ENCODE measurements at places on chromosomes 6 and 20.

DNA sequence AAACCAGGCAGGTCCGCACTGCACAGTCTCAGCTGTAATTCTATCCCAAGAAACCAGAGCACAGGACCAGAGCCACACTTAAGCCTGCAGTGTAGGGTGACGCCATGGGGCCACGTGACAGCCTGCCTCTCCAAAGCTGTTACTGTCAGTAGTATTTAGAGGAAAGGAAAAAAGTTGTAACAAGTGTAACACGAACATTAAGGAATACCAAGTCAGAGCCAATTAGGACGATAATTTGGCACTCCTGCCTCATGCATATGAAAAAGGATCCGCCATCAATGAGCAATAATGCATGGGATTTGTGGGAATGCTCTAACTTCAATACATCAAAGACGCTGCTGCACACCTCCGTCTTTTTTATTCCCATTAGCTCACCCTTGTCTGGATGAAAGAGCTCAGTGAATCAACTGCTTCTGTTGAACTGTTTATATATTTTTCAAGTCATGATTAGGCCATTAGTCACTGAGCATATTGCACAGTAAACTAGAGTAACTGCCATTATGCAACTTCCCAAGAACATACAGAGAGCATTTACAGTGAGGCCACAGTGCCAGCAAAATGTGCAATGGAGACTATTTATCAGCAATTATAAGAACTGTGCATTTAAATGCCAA lies 79.9 kb downstream of the ATXN1 start:
- DNase-seq, result no peak

DNA sequence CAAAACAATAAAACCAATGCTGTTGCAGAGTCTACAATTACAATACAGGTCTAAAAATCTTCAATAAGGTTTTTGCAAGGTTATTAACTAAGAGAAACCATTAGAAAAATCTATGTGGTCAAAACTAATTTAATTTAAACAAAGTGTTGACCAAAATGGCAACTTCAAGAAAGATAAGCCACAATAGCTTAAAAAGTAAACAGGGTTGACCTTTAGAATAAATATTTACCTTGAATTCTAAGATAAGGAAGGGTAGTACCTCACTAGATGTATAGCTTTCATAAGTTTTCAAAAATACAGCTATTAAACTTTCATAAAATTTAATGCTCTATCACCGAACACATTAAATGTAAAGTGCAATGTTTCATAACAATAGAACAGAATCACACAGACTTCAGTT lies 11.4 kb downstream of the RTN4IP1 start:
- no peak for DNase-seq

GRCh38 chr6:16514249-16514648 lies 247.0 kb downstream of the ATXN1 start:
- DNase-seq, result peak; percentile 62

DNA sequence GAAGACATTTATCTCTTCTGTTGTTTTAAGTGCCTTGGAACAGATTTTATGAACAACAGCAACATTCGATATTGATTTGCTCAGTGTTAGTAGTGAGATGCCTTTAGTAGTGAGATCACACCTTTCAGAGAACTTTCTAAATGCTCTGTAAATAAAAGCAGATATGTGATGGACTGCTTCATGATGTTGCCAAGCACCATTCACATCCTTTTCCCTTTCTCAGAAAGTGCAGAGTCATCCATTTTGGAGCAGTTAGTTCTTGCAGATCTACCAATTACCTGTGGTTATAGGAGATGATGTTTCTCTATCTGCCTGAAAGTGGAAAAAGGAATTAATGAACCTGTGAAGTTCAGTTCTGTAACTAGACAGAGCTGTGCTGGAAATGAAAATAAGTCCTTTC lies 27.0 kb downstream of the CBFA2T2 start:
- DNase-seq, result no peak

- peak; percentile 37 for DNase-seq
Observed at GRCh38 chr6:153086225-153086990, 44.7 kb downstream of the RGS17 start.

DNA sequence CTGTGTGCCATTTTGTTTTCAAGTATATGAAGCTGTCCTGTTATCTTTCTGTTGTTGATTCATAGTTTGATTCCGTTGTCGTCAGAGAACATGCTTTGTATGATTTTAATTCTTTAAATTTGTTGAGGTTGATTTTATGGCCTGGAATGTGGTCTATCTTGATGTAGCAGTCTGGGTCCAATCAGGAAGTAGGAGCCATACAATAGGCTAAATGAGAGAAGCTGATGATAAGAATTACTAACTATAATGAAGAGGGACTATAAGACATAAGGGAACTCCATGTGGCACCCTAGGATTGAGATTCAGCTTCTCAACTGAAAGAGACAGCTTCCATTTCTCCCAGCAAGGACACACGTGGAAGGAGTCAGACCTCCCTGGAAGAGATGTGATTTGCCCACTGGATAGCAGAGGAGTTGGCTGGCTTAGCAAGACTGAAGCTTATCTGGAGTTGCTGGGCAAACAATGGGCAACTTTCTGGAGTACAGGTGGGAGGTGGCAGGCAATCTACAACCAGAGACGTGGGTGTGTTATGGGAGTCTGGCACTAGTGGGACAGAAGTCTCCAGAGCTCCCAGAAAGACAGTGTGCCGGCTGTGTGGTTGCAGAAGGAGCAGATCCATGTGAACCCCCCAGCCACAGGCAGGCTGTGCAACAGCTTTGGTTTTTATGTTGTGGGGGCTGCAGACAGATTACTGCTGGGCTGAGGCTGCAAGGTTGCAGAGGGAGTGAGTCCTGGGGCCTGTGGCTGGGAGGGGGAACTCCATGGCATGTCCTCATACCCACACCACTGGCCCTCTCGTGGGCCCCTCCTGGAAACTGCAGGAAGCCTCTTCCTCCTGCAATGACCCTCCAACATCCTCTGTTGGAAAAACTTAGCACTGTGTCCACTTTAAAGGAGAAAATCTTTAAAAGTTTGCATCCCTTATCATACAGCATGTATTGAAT lies 7.1 kb downstream of the ZNF831 start:
- DNase-seq, result no peak

GRCh38 chr6:27111743-27112142 lies 135.8 kb upstream of the PRSS16 start:
- no peak for DNase-seq

- DNase-seq, result no peak
Observed at GRCh38 chr6:133099573-133099972, 141.6 kb upstream of the EYA4 start.

Measured in activated CD4-positive, alpha-beta T cell treated with anti-CD3 and anti-CD28 coated beads, Interleukin-2, Interleukin-6, amounts not matched to agents 100 ng/mL and 50 ng/mL, durations not matched to agents 16 hours and 8 hours (primary cell).